ENCODE measurements at places on chromosomes 4 and X.
A peak's percentile ranks its signal among the peaks of the same experiment; 100 is the strongest.

DNA sequence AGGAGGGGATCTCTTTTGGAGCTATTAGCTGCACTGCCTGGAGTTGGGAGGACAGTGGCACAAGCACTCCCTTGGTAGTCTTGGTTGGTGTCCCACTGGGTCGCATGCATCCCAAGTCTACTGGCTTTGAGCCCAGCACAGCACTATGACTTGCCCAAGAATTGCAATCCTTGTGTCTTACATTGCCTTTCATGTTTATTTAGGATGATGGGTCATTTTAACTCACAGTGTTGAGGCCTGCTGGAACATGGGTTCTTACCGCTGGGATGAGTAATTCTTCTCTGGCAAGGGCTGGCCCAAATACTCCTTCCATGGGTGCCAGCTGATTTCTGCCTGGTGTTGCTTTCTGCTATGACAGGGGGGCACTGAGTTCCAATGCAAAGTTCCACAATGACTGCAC is 185.5 kb downstream of the TEX13C start:
- DNase-seq = no peak

GRCh38 chr4:168797194-168797593 is 212.9 kb downstream of the CBR4 start:
- DNase-seq = no peak

- no peak for DNase-seq
Measured at GRCh38 chrX:119190831-119191230, 45.3 kb upstream of the PGRMC1 start.

DNA sequence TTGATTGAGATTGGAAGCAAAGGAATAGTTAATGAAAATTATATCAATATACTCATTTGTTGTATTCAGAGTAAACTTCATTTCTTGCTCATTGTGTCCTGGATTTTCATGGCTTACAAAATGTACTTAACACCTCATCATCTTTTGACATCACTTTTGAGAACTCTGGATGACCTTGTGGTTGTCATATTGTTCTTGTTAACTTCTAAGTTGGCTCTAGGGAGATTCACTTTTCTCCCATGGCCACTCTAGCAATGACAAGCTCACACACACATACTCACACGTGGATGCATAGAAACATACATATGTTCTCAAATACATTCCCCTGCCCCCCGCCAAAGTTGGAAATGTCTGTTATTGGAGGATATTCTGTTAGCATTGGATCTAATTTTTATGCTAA is 15.3 kb downstream of the PHEX start:
- DNase-seq = no peak

DNA sequence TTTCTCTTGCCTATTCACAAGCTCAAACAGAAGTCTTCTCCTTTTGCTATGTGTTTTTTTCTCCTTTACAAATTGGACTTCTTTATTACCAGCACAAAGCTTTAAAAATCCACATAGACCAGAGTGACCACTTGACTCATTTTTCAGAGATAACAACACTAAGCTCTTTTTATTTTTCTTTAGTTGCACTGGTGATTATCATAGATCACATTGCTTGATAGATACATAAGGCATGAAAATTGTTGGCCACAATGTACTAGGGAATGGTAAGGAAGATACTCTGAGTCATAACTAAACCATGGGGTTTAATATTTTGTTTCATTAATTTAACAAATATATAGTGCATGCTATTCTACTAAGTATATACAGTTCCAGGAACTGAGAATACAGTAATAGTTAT is 159.0 kb downstream of the GASK1B start:
- no peak for DNase-seq

GRCh38 chr4:169677150-169677748 is 56.9 kb downstream of the CLCN3 start:
- no peak for DNase-seq

GRCh38 chr4:167222099-167222498 is 12.2 kb downstream of the SPOCK3 start:
- no peak for DNase-seq

DNA sequence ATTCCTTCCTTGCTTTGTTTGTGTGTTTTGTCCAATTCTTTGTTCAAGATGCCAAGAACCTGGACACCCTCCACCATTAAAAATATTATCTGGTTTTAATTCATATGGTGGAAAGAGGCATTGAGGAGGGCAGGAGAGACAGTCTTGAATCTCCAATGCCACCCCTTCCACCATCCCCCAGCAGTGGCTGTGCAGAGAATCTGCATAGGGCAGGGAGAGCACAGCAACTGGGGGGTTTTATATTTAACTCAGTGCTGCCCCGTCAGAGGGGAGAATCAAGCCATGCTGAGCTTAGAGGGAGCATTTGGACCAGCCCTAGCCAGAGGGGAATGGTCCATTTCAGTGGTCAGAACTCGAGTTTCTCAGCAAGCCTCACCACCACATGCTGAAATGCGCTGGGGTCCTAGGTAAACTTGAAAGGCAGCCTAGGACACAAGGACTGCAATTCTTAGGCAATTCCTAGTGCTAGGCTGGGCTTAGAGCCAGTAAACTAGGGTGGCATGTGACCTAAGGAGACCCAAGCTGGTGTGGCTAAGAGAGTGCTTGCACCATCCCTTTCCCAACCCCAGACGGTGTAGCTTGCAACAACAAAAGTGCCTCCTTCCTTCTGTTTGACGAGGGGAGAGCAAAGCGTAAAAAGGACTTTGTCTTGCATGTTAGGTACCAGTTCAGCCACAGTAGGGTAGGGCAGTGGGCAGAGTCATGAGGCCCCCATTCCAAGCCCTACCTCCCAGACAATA is 34.2 kb downstream of the CCDC158 start:
- no peak for DNase-seq

DNA sequence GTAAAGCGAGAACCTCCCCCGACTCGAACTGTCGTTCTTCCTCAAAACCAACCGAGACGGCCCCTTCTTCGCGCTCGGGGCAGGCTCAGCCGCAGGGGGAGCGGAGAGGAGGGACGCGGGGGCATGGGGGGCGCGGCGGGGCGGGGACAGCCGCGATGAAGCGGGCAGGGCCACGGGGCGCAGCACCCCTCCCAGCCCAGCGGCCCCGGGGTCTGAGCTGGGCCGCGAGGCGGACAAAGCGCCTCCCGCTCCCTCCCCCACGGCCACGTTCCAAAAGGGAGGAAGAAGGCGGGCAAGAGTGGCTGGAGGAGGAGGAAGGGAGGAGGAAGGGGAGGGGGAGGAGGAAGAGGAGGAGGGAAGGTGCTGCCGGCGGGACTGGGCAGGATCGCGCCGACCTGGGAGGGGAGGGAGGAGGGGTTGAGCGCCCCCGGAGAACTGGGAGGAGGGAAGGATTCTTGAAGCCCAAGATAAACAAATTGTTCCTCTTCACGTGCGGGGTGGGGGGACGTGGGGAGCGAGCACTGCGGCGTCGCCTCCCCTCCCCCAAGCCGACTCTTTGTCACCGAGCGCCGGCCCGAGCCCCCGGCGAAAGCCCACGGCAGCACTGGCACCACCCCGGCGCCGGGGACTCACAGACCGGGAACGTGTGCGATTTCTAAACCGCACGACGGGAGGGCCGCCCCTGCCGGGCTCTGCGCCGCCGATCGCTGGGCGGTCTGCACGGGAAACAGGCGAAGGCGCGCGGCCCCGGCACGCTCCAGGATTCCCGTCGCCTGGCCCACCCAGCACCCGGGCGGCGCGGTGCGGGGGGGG is 2.9 kb downstream of the MAML3 start:
- DNase-seq = peak; percentile 80

DNA sequence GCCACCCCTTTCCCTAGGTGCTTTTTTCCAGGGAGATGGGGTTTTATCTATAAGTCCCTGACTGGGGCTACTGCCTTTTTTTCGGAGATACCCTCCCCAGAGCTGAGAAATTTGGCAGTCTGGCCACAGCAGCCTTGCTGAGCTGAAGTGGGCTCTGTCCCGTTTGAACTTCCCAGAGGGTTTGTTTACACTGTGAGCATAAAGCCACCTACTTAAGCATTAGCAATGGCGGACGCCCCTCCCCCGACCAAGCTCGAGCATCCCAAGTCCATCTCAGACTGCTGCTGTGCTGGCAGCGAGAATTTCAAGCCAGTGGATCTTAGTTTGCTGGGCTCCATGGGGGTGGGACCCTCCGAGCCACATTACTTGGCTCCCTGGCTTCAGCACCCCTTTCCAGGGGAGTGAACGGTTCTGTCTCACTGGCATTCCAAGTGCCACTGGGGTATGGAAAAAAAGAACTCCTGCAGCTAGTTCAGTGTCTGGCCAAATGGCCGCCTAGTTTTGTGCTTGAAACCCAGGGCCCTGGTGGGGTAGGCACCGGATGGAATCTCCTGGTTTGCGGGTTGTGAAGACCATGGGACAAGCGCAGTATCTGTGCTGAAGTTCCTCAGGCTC is 456.4 kb upstream of the HTR2C start:
- no peak for DNase-seq

DNA sequence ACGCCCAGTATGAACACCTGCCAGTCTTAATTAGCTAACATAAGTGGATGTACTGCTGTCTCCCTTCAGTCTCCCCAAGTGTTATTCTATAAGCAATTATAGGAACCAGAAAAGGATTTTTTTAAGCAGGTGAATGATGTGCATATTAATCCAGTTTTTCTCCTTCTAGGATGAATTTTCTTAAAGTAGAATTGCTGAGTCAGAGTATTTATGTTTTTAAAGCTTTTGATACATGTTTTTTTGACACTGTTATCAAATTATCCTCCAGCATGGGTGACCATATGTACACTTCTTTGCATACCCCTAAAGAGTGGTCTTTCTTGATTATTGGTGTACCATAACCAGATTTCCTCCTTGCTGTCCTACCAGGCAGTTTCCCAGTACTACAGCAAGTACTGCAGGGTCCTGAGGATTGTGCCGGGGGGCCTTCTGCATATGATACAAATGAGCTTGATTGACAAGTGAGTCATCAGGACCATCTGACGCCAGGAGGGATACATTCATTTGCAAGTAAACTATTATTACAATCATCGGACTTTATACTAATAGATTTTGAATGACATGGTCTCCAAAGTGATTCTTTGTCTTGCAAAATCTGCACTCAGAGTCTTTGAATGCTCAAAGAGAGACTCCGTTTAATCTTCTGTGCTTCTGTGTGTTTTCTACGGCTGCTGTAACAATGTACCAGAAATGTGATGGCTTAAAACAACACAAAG is 10.7 kb upstream of the PCYT1B start:
- no peak for DNase-seq

- no peak for DNase-seq
Measured at GRCh38 chr4:6132716-6133115, 67.6 kb downstream of the JAKMIP1 start.

GRCh38 chrX:5802391-5802790 is 426.3 kb downstream of the NLGN4X start:
- DNase-seq = no peak

DNA sequence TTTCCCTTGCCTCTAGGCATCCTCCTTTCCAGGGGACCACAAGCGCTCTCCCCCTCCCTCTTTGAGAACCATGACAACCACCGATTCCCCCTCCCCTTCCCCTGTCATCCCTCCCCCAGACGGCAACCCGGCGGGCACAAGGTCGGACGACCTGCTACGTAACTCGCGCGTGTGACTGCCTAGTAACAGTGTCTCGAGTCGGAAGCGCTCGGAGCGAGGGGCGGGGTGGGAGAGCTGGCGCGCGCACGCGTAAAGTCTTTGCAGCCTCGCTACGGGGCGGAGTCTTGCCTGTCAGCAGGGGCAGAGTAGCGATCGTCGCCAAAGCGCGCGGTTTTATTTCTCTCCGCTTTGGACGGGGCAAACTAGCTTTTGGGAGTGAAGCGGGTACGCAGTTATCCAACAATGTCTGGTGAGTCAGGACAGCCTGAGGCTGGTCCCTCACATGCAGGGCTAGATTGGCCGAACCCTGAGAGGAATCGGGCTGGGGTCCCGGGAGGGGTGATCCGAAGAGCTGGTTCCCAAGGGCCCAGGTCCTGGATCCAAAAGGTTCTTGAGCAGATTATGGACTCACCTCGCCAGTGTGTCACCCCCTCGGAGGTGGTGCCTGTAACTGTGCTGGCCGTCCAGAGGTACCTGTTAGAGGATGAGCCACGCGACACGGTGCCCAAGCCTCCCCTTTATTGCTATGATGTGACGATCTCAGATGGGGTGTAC is at the start of gene RADX:
Gene RADX (plus strand): TSS at position 300 of the 714 bp plus-strand sequence. CDS start 103 bp downstream, at position 403.
- DNase-seq = peak; percentile 94

DNA sequence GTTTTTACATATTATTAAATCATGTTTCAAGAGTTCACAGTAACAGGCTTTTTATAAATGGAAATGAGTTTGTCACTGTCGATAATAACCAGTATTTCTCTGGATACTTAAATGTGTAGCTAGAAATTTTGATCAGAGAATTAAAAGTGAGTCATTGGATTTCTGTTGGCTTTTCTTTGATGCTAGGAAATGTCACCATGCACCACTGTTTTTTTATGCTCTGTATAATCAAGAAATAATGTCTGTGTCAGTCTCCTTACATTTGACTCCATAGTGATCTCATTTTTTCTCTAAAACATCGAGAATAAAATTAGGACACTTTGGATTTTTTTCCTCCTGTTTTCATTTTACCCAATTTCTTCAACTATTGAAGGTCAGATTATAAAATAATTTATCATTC is 234.2 kb downstream of the RAPGEF2 start:
- no peak for DNase-seq

DNA sequence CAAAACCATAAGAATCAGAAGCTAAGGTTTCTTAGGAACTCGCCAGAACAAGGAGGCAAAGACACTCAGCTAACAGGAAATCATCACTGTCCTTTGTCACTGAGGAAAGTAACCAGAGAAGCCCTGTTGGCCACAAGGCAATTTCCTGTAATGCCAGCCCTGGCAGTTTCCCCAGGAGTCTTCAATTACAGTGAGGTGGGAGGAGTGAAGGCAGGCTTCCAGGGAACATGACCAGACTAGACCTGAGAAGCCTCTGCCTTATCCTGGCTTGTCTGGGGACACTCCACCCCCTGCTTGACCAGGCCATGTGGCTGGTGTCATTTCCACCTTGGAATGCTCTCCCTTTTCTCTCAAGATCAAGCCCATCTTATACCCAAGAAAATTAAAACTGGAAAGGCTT is 125.3 kb downstream of the COL4A6 start:
- DNase-seq = no peak

DNA sequence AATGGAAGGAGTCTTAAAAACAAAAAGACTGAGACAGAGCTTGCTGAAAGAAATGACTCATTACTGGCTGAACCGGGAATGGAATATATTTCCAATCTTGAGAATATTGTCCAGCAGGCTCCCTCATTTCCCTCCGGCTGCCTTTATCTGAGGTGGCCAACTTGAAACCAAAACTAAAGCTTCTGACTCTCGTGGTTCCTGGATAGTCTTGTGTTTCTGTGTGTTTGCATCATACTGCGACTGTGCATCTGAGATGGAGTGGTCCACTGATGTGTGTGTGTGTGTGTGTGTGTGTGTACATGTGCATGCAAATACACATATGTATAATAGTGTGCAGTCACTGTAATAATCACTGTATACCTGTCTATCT is 145.6 kb upstream of the SCML1 start:
- no peak for DNase-seq

DNA sequence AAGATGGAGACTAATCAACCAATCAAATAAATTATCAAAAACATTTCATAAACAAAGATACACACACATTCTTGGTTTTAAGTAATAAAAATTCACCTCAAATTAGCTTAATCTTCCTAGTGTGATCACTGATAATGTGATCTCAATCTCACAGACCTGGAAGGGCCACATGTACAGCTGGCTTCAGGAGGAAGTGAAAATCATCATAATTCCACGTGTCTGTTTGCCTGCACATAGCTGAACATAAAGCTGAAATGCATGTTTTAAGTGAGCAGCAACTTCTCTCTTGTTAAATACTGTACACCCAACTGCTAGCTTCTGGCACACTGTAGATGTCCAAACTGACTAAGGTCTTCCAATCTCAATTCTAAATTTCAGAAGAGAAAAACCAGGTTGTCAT is 53.8 kb downstream of the ARHGAP6 start:
- DNase-seq = no peak

All from CD8-positive, alpha-beta memory T cell (primary cell).